Esophagus squamous epithelium (tissue), 5 donors: ENCODE measurements at places on chromosomes 5 and 9.

DNA sequence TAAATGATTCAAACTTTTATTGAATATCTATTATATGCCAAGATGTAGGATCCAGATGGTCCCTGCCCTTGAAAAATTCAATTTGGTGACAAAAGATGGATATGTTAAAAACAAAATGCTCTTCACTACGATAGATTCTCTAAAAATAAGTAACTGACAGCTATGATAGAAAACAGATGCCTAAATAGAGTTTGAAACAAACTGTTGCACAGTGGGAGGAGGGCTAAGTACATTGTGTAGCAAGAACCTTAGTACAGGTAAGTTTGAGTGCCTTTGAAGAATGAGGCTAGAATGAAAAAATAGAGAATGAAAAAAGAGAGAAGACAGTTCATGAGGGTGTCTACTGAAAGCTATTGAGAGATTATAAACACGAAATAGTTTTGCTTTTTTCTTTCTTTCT lies 54.3 kb downstream of the HOMER1 start:
- no peak for DNase-seq

DNA sequence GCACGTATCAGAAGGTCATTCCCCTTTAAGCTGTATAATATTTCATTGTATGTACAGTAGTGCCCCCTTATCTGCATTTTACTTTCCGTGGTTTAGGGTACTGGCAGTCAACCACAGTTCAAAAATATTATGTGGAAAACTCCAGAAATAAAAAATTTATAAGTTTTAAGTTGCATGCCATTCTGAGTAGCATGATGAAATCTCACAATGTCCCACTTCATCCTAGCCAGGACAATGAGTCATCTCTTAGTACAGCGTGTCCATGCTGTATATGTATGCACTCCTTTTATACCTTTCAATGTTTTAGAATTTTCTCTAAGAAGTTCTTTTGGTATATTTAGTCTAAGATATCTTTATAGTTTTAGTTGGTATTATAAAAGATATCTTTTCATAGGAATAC lies 115.0 kb upstream of the HAND1 start:
- no peak for DNase-seq

DNA sequence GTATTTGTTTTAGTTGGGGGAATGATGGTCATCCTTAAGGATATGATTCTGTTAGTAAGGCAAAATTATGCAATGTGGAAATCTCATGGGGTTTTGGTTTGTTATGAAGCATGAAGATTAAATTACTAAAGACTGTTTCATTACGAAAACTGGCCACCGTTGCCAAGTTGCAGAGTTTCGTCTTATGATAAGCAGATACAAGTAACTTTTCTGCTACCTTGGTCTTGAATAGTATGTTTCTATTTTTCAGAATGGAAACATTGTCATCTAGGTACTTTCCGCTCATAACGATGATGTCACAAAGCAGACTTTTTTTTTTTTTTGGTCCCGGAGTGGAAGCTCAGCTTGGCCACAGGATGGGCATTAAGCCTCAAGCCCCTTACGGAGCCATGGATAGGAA lies 4.2 kb downstream of the CCNI2 start:
- no peak for DNase-seq

DNA sequence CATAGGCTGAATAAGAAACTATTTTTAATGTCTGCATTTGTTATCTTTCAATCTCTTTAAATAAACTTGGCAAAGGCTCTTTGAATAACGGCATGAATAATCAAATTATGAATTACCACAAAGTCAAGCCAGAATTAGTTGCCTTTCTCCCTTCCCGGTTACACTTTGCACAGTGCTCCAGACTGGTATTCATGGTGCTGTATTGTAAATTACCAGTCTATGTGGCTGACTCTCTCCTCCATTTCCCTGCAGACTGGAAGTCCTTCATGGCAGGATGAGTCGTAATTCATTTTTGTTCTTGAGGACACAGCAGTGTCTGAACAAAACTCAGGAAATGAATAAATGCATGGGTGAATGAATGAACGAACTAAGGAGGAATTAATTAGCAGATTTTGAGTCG lies 142.9 kb downstream of the GNA14 start:
- DNase-seq, result no peak
